Stimulated activated CD8-positive, alpha-beta memory T cell treated with anti-CD3 and anti-CD28 coated beads, Interleukin-2, amount 100 ng/mL, for 1 hour (primary cell): ENCODE measurements at places on chromosomes 13 and 19.

DNA sequence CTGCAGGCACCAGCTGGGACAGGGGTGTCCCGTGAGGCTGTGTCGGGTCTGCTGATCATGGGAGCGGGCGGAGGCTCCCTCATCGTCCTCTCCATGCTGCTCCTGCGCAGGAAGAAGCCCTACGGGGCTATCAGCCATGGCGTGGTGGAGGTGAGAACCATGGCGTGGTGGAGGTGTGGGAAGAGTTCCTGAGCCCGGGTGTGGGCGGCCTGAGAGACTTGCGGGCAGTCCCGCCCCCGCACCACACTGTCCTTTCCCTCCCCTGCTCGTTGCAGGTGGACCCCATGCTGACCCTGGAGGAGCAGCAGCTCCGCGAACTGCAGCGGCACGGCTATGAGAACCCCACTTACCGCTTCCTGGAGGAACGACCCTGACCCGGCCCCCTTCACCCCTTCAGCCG lies 10.7 kb downstream of the APLP1 start:
- DNase-seq = no peak

DNA sequence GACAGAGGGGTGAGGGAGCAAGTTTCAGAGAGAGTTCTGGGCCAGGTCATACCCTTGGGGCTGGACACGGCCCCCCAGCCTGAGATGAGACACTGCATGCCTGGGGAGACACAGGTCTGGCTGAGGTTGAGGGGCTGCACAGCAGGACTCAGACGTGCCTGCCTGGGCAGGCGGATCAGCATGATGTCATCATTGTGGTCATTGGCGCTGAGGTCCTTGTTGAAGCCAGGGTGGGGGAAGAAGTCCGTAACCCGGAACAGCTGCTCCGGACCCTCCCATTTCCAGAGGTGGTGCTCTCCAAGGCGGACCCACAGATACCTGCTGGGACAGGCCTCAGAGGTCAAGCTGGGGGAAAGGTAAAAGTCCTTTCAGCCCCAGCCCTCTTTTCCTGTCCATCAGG lies 5.0 kb upstream of the KLK8 start:
- no peak for DNase-seq

GRCh38 chr13:53890696-53891095 lies 862.1 kb downstream of the OLFM4 start:
- no peak for DNase-seq

DNA sequence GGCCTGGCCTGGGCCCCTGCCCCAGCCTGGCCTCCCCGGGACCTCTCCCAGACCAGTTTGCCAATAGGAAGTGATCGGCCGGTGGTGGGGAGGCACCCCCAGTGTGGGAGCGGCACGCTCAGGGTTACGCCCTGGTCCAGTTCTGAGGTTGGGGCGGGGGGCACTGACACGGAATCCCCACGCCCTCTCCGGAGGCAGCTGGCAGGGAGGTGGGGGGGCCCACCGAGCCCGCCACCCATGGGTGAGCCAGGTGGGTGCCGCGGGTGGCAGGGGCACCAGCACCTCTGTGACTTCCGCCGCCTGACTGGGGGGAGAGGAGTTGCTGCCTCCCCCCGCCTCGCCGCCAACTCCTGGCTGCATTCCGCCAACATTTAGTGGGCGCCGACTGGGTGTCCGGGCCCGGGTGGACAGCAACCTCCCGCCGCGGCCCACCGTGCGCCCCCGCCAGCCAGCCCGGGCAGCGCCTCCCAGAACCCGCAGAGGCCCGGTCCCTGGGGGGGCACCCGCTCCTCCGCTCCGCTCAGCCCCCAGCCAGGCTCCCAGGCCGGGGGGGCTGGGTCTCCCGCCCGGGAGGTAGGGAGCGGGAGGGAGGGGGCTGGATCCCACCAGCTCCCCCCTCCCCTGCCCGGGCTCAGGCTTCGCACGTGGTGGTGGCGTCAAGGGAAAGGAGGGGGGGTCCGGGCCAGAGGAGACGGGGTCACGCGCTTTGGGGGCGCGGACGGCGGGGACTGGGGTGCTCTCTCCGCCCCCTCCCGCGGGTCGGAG lies 2.0 kb downstream of the ZBTB7A start:
- no peak for DNase-seq

- DNase-seq = peak; percentile 87
Measured at GRCh38 chr19:18294467-18294864, 13.0 kb upstream of the JUND start.

DNA sequence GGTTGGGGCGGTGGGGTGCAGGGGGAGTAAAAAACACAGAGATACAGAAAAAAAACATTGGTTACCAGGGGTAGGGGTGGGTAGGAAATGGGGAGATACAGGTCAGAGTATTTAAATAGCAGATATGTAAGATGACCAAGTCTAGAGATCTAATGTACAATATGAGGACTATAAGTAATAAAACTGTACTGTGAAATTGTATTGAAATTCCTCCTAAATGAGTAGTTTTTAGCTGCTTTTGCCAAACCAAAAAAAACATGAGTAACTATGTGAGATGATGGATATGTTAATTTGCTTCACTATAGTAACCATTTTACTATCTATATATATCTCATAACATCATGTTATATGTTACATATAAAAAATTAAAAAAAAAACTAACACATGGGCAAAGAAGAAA lies 29.6 kb downstream of the VWA8 start:
- no peak for DNase-seq

DNA sequence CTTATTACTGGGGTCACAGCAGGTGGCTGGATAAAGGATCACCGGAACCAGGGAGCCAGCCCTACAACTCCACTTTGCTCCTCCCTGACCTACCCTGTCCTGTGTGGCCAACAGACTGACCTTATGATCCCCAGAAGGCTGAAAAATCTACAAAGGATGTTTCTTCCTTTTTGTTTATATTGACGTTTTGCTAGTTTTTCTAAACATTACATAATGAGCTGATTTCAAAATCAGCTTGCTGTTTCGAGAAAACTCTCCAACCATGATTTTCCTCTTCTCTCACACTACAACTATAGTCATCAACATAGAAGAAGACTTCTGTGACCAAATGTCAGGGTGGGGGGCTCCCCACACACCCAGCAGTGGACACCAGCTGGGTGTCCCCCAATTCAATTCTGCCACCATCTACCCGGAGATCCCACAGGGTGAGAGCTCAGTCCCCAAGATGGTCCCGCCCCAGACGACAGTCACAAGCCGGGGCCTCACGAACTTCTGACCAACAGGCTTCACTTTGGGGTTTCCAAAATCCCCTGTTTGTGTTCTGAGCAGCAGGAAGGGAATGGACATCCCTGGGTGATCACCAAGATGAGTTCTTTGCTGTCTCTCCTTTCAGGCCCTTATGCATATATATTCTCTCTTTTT lies 35.0 kb downstream of the ZNF536 start:
- DNase-seq = no peak

DNA sequence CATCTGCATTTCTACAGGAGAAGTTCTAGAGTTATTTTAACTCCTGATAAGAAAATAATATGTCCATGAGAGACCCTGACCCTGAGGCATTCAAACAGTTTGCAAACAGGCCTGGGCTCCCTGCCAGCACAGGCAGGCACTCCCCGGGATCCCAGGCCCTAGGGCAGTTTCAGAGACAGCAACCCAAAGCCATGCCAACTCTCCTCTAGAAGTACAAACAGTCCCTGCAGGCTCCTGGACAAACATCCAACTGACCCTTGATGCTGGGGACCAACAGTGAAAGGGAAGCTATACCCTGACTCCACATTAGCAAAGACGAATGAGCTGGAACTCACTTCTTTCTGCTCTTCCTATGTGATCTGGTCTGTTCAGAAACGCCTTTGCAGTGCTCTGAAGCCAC lies 44.8 kb downstream of the CCDC70 start:
- DNase-seq = no peak

GRCh38 chr13:35140321-35140720 lies 198.3 kb downstream of the NBEA start:
- no peak for DNase-seq

GRCh38 chr19:39679056-39679790 lies 23.5 kb downstream of the LGALS16 start:
- no peak for DNase-seq

- no peak for DNase-seq
Measured at GRCh38 chr13:23615395-23616081, 45.3 kb downstream of the TNFRSF19 start.

- no peak for DNase-seq
Measured at GRCh38 chr13:108210551-108210950, 4.8 kb downstream of the LIG4 start.

GRCh38 chr13:24040835-24041234 lies 119.7 kb upstream of the SPATA13 start:
- no peak for DNase-seq
